ENCODE measurements at places on chromosomes 3 and 15.

DNA sequence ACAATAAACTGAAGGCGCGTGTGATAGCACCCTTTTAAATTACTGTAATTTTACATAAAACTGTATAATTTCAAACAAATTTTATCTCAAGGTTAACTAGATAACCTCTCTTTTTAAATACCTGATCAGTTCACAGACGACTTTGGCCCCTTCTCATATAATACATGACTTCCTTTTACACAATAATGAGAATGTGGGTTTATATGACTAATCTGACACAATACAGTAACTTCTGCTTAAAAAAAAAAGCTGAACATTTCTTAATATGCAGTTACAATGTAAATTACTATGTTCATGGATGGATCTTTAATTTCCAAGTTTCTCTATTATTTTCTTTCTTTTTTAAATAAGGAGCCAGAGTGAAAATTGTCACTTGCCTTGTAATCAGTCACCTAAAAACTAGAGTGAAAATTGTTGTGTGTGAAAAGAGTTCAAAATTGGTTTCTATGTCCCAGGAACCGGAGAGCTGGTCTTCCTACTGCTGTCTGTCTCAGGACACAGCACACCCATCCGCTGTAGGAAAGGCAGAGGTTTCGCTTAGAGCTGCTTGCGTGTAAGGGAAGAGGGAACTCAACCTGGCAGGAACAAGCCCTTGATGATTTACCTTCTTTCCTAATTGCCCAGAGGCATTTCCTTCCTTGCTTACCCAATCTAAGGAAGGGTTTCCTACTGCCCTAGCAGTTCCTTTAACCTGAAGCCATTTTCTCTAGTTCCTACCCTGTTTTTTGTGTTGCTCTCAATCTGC is 33.3 kb downstream of the PLD1 start:
- DNase-seq = no peak

GRCh38 chr15:46091860-46092450 is 457.1 kb downstream of the SQOR start:
- no peak for DNase-seq

DNA sequence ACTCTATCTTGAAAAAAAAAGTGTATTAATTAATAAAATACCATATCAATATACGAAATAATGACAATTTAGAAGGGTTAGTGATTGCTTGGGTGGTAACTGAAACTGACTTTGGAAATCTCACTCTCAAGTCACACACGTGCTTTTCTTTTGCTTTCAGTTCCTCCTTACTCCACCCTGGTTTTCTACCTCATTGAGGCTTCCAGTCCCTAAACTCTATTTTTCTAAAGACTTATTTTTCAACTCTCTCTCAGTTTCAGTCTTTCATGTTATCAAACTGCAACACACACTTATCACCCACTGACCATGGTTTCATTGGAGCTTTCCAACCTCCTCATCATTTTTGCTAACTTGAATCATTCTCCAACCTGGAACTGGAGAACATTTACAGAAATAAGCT is 23.5 kb downstream of the IL12A start:
- DNase-seq = no peak

- no peak for DNase-seq
Measured at GRCh38 chr3:32482693-32483092, 20.0 kb downstream of the CMTM6 start.

DNA sequence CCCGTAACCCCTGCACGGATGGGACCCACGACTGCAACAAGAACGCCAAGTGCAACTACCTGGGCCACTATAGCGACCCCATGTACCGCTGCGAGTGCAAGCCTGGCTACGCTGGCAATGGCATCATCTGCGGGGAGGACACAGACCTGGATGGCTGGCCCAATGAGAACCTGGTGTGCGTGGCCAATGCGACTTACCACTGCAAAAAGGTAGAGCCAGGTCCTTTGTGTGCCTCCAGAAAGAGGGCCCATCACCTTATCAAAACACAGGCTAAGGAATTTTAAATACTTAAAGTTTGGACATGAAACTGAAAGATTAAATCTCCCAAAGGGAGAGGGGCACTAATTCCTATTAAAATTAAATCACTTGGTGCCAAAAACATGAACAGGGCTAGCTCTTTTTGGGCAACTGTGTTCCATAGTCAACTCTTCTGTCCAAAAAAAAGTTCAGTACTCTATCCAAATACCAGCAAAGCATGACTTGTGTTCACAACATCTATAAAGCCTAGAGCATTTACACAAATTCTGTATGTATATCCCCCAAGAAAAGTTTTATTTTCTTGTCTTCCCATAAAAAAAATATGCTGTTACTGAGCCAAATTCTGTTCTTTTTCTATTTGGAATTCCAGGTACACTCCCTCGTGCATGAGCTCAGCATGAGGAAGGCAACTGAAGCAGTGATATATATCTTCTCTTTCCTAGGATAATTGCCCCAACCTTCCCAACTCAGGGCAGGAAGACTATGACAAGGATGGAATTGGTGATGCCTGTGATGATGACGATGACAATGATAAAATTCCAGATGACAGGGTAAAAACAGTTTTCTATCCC is 9.2 kb downstream of the THBS1 start:
- DNase-seq = no peak

GRCh38 chr15:74428970-74429780 is 4.6 kb downstream of the SEMA7A start:
- no peak for DNase-seq

DNA sequence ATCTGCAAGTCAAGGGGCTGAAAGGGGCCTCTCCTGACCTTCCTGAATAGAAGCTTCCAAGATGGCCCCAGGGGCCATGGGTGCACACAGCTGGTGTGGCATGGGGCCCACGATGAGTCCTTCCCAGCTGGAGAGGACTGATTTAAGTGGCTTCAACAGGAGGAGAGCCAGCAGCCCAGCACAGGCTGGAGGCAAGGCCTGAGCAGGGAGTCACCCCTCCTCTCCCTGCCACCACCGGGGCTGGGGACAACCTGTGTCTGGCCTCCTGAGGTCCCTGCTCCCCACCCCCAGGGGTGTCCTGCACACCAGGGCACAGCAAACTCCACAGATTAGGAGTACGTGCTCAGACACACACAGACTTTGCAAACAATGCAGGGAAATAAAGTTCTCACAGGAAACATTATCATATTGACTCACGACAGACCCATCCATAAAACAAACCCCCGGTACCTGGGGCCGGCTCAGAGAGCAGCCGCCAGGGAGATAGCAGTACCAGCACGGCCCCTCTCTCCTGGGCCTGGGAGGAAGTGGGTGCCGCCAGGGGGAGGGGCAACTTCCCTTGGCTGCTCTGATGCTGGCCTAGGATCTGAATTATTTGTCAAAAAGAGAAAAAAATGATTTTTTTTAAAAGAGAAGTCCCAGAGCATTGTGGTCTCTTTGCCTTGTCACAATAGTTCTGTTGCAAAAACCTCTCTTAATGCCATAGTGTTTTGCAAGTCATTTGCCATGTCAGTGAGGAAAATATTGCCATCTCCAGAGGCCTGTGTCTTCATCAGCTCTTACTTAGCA is 21.9 kb upstream of the TSEN2 start:
- DNase-seq = no peak

Data from NCI-H1930 (cell line).